Activated CD4-positive, alpha-beta T cell treated with anti-CD3 and anti-CD28 coated beads, Interleukin-2, Interleukin-4, amounts not matched to agents 100 ng/mL and 50 ng/mL, durations not matched to agents 16 hours and 8 hours (primary cell): ENCODE measurements at places on chromosomes 3 and 15.

- DNase-seq = no peak
Observed at GRCh38 chr3:27311400-27311799, 57.8 kb downstream of the NEK10 start.

DNA sequence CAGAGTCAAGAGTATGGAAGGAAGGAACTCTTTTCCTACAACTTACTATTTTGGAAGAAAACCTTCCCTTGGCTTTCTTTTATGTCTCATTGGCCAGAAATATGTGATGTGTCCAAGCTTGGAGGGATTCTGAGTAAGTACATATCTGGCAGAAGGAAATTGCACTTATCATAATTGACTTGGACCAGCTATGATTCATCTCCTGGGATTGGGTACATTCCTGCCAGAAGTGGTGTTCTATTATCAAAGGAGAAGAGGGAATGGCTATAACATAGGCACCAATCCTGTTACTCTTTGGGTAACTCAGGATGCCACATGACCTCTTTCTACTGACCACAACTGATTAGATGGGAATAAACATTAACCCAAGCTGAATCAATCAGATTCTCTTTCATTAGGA, 13.5 kb upstream of the DAZL start:
- no peak for DNase-seq

DNA sequence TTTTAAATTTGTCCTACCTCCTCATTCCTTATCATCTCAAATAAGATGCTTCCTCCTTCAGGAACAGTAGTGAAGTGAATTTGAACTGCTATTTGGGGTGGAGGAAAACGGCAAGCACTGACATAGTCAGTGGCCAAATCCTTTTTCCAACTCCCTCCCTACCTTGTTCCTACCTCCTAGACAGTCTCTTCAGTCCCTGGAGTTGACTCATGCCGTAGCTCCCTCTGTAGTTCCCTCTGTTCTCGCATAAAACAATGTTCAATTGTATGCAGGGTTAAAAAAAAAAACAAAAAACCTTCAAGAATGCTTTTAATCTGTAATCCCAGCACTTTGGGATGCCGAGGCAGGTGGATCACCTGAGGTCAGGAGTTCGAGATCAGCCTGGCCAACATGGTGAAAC, 1.4 kb downstream of the UBR1 start:
- DNase-seq = no peak

GRCh38 chr3:72896996-72897757, 9.3 kb downstream of the GXYLT2 start:
- no peak for DNase-seq

DNA sequence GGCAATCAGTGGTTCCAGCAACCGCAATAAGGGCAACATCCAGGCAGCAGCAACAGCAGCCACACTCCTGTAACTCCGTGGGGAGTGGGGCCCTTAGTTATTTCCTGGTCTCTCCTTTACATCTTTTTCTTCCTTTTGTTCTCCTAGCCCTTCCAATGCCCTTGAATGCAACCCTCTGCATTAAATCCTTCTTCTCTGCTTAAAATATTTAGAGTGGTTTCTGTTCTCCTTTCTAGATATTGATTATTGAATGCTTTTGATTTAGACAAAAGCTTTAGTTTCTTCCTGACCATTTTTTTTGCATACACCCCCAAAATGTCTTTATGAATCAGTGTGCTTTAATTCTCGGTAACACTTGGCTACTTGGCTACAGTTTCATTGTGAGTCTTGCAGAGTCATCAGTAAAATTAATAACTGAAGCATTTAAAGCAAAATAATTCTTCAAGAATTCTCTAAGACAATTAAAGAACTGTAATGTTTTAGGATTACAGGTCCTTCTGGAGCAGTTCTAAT, 586.1 kb downstream of the MECOM start:
- no peak for DNase-seq

- no peak for DNase-seq
Observed at GRCh38 chr3:127204841-127205582, 12.1 kb downstream of the PRR23E start.

DNA sequence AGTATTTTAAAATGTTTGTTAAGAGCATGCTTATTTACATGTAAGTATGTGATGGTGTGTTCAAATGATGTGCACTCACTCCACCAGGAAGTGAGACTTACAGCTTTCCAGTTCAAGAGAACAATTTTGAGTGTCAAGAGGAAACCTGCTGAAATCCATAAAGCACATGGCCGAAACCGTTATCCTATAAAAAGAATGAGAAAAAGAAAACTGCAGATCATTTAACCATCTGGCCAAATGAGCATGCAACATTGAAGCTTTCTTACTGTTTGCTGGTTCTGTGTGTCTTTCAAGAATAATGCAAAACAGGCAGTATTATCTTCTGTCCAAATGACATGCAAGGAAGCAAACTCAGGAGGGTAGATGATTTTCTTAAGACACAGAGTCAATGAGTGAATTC, 26.3 kb downstream of the GABRR3 start:
- DNase-seq = no peak

DNA sequence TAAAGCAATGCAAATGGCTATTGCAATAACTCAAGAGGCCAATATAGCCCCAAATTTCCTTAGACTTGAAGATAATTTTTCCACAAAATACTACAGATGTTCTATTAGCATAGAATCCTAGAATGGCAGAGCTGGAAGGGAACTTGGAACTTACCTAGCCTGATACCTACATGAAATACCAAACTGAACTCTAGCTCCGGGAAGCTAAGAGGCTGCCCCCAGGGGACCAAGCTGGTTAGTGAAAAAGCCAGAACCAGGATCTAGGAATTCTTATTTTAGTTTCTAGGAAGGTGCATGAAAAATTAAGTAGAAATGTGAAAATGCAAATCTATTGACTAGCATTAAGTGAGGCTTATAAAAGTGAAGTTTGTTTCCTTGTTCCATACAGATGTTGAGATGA, 256.0 kb upstream of the CBLB start:
- no peak for DNase-seq

GRCh38 chr3:158091531-158091930, 14.7 kb downstream of the SHOX2 start:
- DNase-seq = no peak

GRCh38 chr15:78944669-78945407, at the start of gene CTSH:
TSS of gene CTSH (minus strand) at chr15:78945046. CDS start at chr15:78944981, 65 bp downstream.
- peak; percentile 72 for DNase-seq

- peak; percentile 44 for DNase-seq
Observed at GRCh38 chr3:16476636-16477035, 36.9 kb downstream of the RFTN1 start.

DNA sequence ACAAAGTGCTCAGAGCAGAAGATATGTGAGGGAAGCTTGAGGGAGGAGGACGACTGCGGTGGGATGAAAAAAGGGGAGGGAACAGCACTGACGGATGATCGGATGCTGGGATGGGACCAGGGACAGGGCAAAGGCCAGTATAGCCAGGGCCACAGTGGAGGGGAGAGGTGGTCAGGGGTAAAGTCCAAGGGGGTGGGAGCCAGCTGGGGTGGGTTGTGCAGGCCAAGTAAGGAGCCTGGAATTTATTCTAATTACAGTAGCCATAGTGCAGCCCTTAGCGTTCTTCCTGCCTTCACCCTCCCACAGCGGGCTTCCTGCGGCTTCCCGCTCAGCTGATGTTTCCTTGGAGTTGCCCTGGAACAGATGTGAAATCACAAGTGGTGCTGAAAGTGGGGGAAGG, 7.6 kb upstream of the APEH start:
- DNase-seq = no peak

GRCh38 chr3:7733933-7734332, 767.7 kb upstream of the LMCD1 start:
- DNase-seq = no peak
